GM04503 (cell line): ENCODE measurements at places on chromosomes 5 and 9.
A peak's percentile ranks its signal among the peaks of the same experiment; 100 is the strongest.

GRCh38 chr5:6540111-6540827 lies 91.6 kb downstream of the UBE2QL1 start:
- peak; percentile 11 for DNase-seq

DNA sequence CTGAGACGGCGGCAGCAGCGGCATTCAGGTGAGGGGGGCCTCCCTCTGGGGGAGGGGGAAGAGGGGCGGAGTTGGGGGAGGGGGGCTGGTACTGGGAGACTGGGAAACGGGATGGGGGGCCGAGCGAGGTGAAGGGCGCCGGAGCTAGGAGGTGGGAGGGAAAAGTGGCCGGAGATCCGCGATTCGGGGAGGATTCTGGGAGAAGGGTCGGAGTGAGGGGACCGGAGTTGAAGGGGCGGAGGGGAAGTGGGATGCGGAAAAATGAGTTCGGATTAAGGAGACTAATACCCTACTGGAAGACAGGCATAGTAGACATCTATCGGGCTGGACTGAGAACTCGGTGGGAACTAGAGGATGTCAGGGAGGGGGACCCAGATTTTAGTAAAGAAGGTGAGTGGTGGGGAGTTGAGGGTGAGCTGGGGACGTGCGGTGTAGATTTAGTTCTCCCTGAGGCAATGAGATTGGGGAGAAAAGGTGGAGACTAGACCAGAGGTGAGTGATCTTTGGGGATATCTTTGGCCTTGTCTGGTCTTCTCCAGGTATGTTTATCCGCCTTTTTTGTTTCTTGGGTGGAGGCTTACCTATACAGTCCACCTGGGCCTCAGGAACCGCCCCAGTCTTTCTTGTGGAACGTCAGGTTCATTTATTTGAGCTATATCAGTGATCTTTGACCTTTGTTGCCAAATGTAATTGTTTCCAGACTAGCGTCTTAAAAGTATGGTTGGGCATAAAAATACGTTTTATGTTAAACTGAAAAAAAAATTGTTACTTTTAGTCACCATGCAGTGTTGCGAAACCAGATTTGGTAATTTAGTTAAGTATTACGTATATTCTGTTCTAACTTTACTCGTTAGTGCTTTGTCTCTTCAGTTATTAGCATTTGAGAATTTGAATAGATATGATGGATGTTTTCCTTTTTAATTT lies 632 bp downstream of the UBAP1 start:
- DNase-seq = peak; percentile 39

DNA sequence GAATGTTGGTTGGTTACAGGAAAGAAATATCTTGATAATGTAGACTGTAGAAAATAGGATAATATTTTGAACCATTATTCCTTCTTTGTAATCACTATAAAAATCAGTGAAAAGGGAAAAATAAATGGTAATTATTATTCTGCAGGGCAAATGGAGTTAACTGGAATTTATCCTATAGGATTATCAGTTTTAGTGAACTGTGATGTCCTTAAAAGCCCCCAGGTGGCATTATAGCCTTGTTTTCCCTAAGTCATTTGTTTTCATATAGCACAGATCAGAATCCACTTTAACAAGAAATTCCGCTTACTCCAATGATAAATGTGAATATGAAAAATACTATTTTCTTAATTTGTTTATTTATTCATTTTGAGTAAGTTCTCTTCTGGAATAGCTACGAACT lies 26.2 kb upstream of the WDR41 start:
- no peak for DNase-seq

DNA sequence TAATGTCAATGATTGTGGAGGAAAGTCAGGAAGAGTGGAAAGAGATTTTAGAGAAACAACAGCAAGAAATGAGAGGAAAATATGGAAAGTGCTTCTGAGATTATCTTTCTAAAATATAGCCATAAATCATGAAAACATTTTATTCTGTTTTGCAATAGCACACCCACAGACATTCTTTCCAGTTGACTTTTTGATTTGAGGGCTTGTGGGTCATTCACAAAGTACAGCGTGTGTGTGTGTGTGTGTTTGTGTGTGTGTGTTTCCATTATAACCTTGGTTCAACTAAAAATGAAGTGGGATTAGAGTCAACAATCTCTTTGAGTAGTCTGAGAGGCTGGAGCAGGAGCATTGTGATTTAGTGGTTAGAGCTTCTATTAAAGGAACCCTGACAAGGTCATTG lies 116.6 kb upstream of the GAS1 start:
- DNase-seq = peak; percentile 68

DNA sequence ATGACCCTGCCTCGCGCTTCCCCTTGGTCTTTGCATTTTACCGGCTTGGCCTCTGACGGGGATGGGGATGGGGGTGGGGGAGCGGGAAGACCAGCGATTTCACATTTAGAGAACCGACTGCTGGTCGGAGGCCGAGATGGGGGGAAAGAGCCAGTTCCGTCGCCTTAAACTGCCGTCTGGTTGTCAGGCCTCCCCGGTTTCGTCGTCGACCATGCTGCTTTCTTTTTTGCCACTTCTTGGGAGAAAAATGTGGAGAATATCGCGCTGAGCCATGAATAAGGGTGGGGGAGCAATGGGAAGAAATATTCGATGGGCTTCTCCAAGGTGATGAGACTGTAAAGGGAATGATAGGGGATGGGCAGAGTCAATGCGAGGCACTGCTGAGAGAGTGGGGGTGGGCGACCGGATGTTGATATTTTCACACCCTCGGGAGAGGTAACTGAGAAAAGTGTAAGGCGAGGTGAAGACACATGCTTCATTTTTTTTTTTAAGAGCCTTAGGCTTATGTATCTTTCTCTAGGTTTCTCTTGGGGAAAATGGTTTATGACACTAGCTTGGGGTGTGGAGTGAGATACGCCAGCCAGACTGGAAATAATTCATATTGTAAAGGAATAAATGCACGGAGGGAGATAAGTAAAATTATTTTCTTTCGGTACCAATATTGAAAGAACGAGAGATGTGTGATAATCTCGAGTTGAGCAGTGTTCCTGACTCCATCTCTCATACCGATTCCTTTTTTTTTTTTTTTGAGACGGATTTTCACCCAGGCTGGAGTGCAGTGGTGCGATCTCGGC lies 1.1 kb downstream of the KIF2A start:
- DNase-seq = no peak

DNA sequence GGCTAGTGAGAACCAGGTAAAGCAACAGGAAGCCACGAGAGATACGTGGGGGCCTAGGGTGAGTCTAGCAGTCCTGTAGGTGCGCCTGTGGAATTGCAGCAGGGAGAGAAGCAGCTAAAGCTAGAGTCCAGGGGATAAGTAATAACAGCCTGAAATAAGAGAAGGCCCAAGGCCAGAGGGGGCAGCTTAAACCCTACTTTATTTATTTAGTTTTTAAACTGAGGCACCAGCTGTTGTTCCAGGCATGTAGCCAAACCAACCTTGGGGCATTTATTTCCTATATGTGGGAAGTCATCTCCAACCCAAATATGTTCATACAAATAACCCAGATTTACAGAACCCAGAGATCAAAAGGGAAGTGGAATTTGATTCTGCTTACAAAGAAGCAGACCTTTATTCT lies 93.5 kb downstream of the GLDC start:
- no peak for DNase-seq

GRCh38 chr9:133188843-133189180 lies 20.2 kb downstream of the OBP2B start:
- no peak for DNase-seq

DNA sequence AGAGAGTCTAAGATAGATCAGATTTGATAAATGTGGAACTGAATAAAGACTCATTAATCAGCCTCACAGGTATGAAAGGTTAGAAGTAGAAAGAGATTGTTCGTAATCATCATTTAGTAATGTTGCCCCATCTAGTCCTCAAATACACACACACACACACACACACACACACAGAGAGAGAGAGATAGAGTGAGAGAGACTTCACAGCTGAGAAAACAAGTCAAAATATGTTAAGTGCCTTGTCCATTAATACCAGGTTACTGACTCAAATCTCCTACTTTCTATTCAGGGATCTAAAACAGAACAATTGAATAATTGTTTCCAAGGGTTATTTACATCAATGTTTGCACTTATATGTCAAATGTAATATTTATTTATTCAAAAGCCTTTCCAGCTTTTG lies 284.6 kb downstream of the MRPS30 start:
- DNase-seq = no peak

- DNase-seq = no peak
These were observed 204.4 kb upstream of the CDH10 start for GRCh38 chr5:24849210-24849609.

GRCh38 chr5:102536323-102536928 lies 37.6 kb upstream of the SLCO6A1 start:
- DNase-seq = no peak

- no peak for DNase-seq
These were observed 49.3 kb downstream of the DNAJC21 start for GRCh38 chr5:34978681-34979080.

GRCh38 chr5:32428426-32428825 lies 16.1 kb downstream of the ZFR start:
- DNase-seq = no peak

DNA sequence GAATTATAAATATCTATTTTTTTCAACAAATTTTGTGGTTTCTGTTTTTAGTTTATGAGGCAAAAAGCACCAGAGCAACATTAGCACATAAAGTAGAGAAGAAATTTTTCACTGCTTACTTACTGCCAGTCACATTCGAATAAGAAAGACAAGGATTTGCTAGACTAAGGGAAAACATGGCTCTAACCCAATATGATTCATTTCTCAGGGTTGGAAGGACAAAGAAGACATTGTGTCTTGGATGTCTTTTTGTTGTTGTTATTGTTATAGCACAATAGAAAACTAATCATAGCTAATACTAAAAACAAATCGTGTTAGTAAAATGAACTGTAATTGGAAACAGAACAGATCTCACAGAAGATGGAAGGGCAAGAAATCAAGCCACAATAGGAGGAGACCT lies 90.9 kb upstream of the SLCO6A1 start:
- peak; percentile 24 for DNase-seq

GRCh38 chr5:126965061-126965475 lies 65.3 kb downstream of the MARCHF3 start:
- DNase-seq = peak; percentile 57

DNA sequence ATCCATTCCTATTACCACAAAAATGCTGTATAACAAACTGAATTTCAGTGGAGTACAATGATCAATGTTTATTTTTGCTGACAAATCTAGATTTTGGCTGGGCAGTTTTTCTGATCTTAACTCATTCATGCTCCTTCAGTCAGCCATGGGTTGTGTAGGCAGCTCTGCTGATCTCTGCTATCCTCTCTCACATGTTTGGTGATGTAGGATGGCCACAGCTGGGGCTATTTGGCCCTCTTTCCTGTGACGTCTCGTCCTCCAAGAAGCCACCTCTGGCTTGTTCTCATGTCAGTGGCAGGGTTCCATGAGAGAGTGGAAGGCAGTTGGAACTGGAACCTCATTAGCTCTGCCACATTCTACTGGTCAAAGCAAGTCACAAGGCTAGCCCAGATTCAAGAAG lies 8.9 kb downstream of the NLN start:
- no peak for DNase-seq

DNA sequence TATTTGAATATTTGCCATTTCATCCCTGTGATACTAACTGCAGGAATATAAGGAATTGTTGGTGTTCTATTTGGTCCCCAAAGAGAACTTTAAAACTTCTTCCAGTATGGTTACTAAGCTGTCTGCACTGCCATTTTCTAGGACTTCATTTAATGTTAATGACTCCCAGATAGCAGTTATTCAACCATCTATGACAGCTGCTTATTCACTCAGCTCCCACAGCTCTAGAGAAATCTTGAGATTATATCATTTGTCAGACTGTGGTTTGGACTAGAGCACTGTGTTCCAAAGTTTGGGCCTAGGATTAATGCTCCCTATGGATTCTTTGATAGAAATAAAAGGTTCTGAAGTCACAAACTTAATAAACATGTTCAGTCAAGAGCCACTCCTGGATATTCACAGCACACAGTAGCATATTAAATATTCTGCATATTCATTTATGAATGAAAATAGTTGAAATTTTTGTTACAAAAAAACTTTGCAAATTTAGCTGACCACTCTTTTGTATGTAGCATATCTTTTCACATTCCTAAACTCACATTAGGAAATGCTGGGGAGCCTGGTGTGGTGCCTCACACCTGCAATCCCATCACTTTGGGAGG lies 173.7 kb downstream of the NFIB start:
- DNase-seq = no peak

GRCh38 chr9:94908583-94909249 lies 182.2 kb downstream of the AOPEP start:
- no peak for DNase-seq

DNA sequence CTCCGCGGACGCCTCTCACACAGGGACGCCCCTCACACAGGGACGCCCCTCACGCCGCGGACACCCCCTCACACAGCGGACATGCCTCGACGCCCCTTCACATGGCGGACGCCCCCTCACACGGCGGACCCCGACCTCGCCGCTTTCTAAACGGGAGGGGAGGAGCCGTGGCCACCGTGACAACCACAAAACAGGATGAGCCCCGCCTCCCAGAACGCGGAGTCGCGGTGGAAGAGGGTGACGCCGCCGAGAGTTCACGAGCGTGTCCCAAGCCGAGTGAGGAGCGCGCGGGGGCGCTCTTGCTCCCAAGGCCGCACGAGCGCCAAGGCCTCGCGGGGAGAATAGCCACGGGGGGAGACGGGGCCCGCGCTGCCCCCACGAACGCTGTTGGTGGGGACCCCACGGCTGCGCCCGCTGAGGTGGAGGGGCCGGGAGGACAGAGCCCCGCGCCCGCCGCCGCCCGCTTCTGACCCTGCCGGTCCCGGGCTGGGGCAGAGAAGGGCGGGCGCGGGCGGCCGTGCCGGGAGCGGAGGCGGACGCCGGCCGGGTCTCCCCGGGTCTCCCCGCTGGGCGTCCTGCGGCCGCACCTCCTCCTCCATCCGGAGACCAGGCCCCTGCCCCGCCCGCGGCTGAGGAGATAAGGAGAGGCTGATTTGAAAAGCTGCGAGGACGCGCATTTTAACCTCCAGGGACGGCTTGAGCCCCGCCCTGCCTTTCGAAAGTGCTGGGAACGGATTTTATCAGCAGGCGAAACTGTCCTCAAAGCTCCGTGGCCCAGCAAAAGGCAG lies 3.9 kb upstream of the NKD2 start:
- no peak for DNase-seq

GRCh38 chr5:118611332-118611945 lies 376.9 kb downstream of the DTWD2 start:
- no peak for DNase-seq

GRCh38 chr5:164431634-164432304 lies 926.4 kb downstream of the MAT2B start:
- DNase-seq = no peak

- DNase-seq = no peak
These were observed 197.1 kb upstream of the HMHB1 start for GRCh38 chr5:143614831-143615230.
